ENCODE measurements at places on chromosomes 12 and 14.

DNA sequence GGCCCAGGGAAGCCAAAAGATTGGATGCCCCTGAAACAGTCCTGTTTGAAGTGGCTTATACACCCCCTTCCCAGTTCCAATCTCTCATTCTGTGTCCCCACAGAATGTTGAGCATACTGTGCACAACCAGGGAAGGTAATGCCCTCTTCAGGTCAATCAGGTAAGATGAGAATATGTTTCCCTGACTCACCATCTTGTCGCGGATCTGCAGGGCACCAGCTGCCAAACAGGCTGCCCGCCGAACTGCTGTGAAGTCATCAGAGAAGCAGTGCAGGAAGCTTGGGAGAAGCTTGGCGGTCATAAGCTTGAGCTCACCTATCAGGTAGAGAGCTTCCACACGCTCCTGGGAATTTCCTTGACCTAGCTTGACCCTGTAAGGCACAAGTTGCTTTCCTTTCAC, 9.6 kb downstream of the RIOX1 start:
- DNase-seq = peak; percentile 48

GRCh38 chr12:69524755-69525469, 54.7 kb downstream of the FRS2 start:
- DNase-seq = no peak

GRCh38 chr12:113103756-113104450, 31.7 kb downstream of the RASAL1 start:
- peak; percentile 30 for DNase-seq

- DNase-seq = no peak
Observed at GRCh38 chr12:82873951-82874350, 187.2 kb downstream of the TMTC2 start.

GRCh38 chr12:93323625-93324329, 53.9 kb upstream of the NUDT4 start:
- peak; percentile 42 for DNase-seq

DNA sequence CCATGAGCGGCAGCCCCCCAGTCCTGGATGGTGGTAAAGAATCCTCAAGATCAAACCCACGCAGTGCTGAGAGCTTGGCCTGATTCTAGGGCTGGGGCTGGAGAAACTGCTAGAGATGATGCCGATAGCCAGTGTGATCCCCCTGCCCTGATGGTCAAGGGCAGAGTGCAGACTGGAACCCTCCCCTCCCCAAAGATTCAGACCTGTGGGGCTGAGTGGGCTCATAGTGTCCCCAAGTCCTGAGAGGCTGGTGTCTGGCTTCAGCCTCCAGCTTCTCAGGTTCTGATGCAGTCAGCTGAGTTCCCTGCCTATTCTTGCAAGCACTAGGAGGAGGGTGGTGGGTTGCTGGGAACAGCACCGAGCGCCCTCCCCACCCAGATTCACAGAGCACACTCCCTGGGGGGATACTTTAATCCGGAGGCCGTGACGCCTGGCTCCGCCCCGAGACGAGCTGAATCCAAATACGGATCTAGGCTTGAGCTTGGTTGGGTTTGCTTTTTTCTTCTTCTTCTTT, 11.9 kb downstream of the RHOF start:
- no peak for DNase-seq

All from kidney tubule cell (primary cell).